HepG2 (cell line): ENCODE measurements at places on chromosomes 16 and 17. TPM values are rescaled to one million over a fixed set of nuclear protein-coding genes. Genes with fewer than 3 reads are reported as not detected.

The HOXB5 gene
- not detected in 2 replicates for total RNA-seq

The HOXB8 gene
- total RNA-seq, result not detected in 2 replicates

The RGS11 gene
- not detected in 2 replicates for total RNA-seq

The ZNF287 gene
- 0.06 TPM in 1 of 2 replicates, not detected in the other for total RNA-seq

The ACSM3 gene
- 108 and 125 TPM in 2 replicates for total RNA-seq

The ZNF48 gene
- 10.9 and 12.3 TPM in 2 replicates for total RNA-seq

DNA sequence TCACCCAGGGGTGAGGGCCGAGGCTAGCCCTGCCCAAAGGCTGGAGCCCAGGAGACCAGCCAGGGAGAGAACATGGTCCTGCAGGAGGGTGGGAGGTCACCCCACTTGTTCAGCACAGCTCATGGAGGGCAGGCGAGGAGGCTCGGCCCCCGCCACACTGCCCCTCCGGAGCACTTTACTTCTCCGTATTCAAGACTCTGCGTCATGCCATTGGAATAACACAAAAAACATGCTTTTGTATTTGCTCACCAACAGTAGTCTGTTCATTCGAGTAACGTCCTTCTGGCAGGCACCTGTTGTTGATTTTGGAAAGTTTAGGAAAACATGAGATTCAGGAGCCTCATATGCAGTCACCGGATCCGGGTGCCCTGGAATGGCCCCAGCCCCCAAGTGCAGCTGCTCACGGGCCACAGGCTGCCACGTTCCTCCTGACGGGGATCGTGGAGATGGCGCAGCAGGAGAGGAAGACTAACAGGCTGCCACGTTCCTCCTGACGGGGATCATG lies 81.1 kb upstream of the DNAH17 start:
- H3K27me3 ChIP-seq, result no peaks in the 10 kb centered on the region
- no peak overlapping the region for H3K4me3 ChIP-seq
- no peak overlapping the region for H3K27ac ChIP-seq
- DNase-seq, result no peak

DNA sequence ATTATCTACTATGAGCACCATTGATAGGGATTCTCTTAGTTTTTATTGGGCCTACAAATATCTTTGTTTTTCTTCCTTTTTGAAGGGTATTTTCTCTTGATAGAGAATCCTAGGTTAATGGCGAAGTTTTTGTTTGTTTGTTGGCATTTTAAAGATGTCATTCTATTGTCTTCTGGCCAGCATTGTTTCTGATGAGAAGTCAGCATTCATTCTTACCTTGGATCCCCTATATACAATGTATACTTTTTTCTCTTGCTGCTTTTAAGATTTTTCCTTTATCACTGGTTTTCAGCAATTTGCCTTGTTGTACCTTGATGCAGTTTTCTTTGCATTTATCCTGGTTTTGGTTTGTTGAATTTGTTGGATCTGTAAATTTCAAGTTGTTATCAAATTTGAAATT lies 130.1 kb downstream of the TOX3 start:
- H3K4me3 ChIP-seq, result no peak overlapping the region
- no peak for DNase-seq
- no peaks in the 10 kb centered on the region for H3K27me3 ChIP-seq
- H3K4me1 ChIP-seq, result no peaks in the 10 kb centered on the region
- no peaks in the 10 kb centered on the region for H3K36me3 ChIP-seq

- H3K27me3 ChIP-seq, result no peaks in the 10 kb centered on the region
- no peak overlapping the region for H3K4me3 ChIP-seq
- H3K4me1 ChIP-seq, result peaks cover 34% of the 10 kb centered on the region
- H3K27ac ChIP-seq, result no peak overlapping the region
- H3K36me3 ChIP-seq, result no peaks in the 10 kb centered on the region; the same call in 1 of the 2 replicates
Measured at GRCh38 chr17:78913115-78913514, 10.1 kb upstream of the CEP295NL start.

- DNase-seq, result peak; percentile 77
- no peaks in the 10 kb centered on the region for H3K27me3 ChIP-seq
- H3K36me3 ChIP-seq, result peaks cover 75% of the 10 kb centered on the region
- peak overlapping the region; percentile 83 for H3K27ac ChIP-seq
Measured at GRCh38 chr17:48052956-48053757, 5.0 kb downstream of the NFE2L1 start.

GRCh38 chr17:42514279-42514678 lies 21.8 kb upstream of the NAGLU start:
- H3K4me3 ChIP-seq, result no peak overlapping the region
- DNase-seq, result no peak
- no peak overlapping the region for H3K27ac ChIP-seq
- H3K27me3 ChIP-seq, result no peaks in the 10 kb centered on the region
- H3K36me3 ChIP-seq, result peaks cover 41% of the 10 kb centered on the region

GRCh38 chr17:28130472-28130871 lies 88.0 kb downstream of the NLK start:
- no peak overlapping the region for H3K4me3 ChIP-seq
- H3K36me3 ChIP-seq, result no peaks in the 10 kb centered on the region; the same call in 1 of the 2 replicates
- peaks cover 9% of the 10 kb centered on the region for H3K4me1 ChIP-seq

GRCh38 chr16:11836650-11837244 lies 14.6 kb downstream of the RSL1D1 start:
- H3K27ac ChIP-seq, result no peak overlapping the region
- H3K4me1 ChIP-seq, result peaks cover 28% of the 10 kb centered on the region
- peaks cover 40% of the 10 kb centered on the region for H3K36me3 ChIP-seq
- no peak overlapping the region for H3K4me3 ChIP-seq

DNA sequence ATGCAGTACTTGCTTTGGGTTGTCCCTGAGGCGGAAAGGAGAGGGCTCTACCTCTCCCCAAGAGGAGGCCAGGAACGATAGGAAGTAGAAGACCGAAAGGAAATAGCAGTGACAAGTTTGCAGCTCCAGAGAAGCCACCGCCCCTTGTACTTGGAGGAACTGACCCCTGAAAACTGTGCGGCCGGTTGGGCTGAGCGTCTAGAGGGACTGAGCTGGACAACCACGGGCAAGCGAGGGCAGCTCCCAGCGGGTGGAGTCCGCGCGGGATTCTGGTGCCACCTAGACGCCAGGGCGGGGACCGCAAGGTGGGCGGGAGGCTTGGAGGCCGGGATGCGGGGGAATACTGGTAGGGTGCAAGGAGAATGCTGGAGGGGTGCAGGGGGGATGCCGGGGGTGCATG lies 1.3 kb upstream of the SLC6A4 start:
- DNase-seq, result peak; percentile 40
- H3K36me3 ChIP-seq, result no peaks in the 10 kb centered on the region
- H3K27ac ChIP-seq, result no peak overlapping the region
- no peak overlapping the region for H3K4me3 ChIP-seq

- H3K27me3 ChIP-seq, result no peaks in the 10 kb centered on the region
- H3K4me3 ChIP-seq, result no peak overlapping the region
- H3K4me1 ChIP-seq, result peaks cover 24% of the 10 kb centered on the region
- H3K27ac ChIP-seq, result no peak overlapping the region
- no peaks in the 10 kb centered on the region; the same call in 2 of the 3 replicates for H3K36me3 ChIP-seq
Measured at GRCh38 chr17:21164216-21164615, 37.5 kb downstream of the DHRS7B start.

DNA sequence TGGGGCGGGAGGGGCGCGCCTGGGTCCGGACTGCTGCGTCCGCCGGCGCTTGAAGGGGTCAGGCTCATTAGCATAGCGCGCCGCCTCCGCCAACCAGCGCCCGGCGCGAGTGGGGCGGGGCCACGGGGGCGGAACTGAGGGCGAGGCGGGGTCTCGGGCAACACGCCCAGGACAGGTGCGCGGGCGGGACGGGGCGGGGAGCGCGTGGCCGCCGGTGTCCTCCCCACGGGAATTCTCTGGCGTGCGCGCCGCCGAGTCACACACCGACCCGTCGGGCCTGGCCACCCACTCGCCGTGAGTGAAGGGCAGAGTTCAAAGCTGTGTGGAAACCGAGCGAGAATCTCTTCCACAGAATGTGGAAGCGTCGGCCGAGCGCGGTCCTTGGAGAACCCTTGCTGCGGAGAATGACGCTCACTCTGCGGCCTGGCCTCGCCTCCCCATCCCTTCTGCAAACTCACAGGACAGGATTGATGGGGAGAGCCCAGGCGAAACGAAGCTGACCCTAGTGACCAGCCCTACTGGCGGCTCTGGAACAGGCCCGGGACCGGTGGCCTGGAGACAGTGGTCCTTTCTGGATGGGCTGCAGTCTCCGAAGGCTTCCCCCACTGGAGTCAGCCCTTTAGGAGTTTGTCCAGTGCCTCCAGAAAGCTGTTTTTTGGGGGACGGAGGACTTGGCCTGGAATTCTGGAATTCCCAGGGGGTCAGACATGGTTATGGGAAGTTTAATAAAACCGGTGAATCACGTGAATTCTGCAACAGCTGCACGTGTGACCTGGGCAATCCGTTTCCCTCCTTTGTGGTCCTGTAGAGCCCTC lies at the start of gene SNAI3:
SNAI3 (minus strand) TSS at position 69 of the 815 bp plus-strand sequence. CDS start 101 bp downstream, outside the sequence.
- no peak within 1 kb of the TSS for H3K27ac ChIP-seq
- H3K4me3 ChIP-seq, result peak within 1 kb of the TSS; percentile 76
- DNase-seq, result peak; percentile 76
- H3K27me3 ChIP-seq, result peaks cover 82% of the 10 kb centered on the region

DNA sequence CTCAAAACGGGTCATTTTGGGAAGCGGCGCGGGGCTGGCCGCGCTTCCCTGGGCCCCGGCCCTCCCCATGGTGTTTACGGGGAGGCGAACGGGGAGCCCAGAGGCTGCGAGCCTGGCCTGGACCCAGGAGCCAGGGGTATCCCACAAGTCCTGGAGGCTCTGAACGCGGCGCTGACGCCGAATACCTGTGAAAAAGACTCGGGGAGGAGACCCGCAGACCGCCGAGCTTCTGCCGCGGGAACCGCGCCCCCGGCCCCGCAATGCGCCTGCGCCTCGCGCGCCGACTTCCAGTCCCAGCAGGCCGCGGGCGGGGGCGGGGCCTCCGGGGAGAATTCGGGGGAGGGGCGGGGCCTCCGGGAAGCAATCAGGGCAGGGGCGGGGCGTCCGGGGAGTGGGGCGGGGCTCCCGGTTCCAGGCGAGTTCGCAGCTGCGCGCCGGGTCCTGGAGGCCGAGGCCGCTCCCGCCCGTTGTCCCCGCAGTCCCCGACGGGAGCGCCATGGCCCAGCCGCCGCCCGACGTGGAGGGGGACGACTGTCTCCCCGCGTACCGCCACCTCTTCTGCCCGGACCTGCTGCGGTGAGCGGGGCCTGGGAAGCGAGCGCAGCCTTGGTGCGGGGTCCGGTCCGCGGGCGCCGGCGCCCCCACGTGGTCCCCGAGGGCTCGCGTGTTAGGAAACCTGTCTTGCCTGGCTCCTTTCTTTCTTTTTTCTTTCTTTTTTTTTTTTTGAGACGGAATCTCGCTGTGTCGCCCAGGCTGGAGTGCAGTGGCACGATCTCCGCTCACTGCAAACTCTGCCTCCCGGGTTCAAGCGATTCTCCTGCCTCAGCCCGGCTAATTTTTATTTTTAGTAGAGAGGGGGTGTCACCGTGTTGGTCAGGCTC lies at the start of gene DECR2:
DECR2 (plus strand) TSS at position 418 of the 881 bp plus-strand sequence; CDS start at position 497, 79 bp downstream.
- peak within 1 kb of the TSS; percentile 97 for H3K27ac ChIP-seq
- H3K4me3 ChIP-seq, result peak within 1 kb of the TSS; percentile 83
- no peaks in the 10 kb centered on the region for H3K36me3 ChIP-seq
- peak; percentile 76 for DNase-seq
- peaks cover 66% of the 10 kb centered on the region for H3K4me1 ChIP-seq

DNA sequence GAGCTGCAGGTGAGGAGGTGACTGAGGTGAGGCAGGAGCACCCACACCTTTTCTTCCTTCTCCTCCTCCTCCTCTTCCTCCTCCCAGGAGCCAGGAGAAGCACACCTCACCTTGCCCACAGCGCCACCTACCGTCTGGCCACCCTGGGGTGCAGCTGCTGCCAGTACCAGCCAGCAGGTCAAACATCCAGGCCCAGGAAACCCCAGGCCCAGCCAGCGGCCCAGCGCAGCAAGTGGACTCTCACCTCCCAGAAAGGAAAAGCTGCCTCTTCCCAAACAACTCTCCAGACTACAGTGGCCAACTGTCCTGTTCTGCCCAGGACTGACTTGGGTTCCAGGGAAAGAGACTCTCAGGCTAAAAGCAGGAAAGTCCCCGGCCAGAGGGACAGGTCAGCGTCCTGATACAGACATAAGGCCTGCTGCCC lies 22.7 kb downstream of the PEMT start:
- H3K4me1 ChIP-seq, result peaks cover 48% of the 10 kb centered on the region
- H3K4me3 ChIP-seq, result no peak overlapping the region
- no peaks in the 10 kb centered on the region for H3K36me3 ChIP-seq
- H3K27me3 ChIP-seq, result no peaks in the 10 kb centered on the region
- H3K27ac ChIP-seq, result no peak overlapping the region

DNA sequence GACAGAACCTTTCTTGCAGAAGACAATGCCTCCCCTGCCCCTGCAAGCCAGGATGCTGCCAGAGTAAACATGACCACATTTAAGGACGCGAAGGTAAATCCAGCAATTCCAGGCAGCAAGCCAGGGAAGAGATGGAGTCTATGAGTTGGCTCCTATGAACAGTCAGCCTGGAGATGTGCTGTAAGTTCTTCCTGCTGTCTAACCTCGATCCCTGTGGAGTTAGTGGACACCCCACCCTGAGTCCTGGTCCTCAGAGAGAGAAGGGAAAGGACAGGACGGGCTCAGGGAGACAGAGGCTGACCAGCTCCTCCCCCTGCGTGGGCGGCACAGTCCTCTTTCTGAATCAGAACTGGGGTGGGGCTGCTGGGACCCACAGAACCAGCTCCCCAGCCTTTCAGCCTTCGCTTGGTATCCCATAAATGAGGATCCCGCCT lies 24.9 kb downstream of the CDC42EP4 start:
- peaks cover 55% of the 10 kb centered on the region for H3K4me1 ChIP-seq
- H3K4me3 ChIP-seq, result no peak overlapping the region

GRCh38 chr16:66238696-66239095 lies 127.8 kb upstream of the CDH5 start:
- no peaks in the 10 kb centered on the region for H3K4me1 ChIP-seq
- no peaks in the 10 kb centered on the region; the same call in 1 of the 2 replicates for H3K27me3 ChIP-seq
- no peak overlapping the region for H3K4me3 ChIP-seq

- no peak for DNase-seq
- no peaks in the 10 kb centered on the region; the same call in 1 of the 2 replicates for H3K27me3 ChIP-seq
- no peak overlapping the region for H3K4me3 ChIP-seq
- no peak overlapping the region for H3K27ac ChIP-seq
Measured at GRCh38 chr16:10606607-10607006, 26.2 kb upstream of the EMP2 start.

GRCh38 chr16:73202161-73202729 lies 154.3 kb upstream of the ZFHX3 start:
- H3K27me3 ChIP-seq, result no peaks in the 10 kb centered on the region
- H3K4me1 ChIP-seq, result peaks cover 18% of the 10 kb centered on the region
- H3K4me3 ChIP-seq, result no peak overlapping the region
- DNase-seq, result peak; percentile 55
- H3K27ac ChIP-seq, result no peak overlapping the region

DNA sequence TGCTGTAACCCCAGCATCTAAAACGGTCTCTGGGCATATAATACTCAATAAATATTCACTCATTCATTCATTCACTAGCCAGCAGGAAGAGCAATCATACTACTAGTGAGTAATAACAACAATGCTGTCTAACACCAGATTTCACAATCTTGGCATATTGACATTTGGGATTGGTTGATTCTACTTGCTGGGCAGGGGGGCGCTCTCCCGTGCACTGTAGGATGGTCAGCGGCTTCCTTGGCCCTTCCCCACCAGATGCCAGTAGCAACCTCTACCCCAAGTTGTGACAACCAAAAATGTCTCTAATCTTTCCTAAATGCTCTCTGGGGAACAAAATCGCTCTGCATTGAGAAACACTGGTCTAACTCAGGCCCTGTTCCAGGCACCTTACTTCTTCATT lies 20.7 kb downstream of the WFDC1 start:
- peak; percentile 46 for DNase-seq
- no peaks in the 10 kb centered on the region for H3K4me1 ChIP-seq
- peaks cover 55% of the 10 kb centered on the region for H3K27me3 ChIP-seq
